ENCODE measurements at places on chromosomes 13 and 19.

DNA sequence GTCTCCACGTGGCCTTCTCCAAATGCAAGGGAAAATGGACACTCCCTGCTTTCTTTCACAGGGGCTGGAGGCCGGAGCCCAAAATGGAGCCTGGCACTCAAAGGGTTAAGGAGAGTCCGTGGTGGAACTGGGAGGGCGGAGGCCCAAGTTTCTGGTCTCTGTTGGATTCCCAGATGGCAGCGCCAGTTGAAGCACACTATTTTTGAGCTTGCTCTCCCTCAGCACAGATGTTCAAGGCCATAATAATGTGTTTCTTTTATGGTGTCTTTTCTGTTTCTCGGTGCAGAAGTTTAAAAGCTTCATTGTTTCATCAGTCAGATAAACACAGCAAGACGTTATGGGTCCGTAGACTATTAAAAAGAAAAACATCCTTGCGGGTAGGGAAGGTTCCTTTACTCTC is 67.6 kb downstream of the TNFRSF19 start:
- DNase-seq: no peak

- no peak for DNase-seq
Observed at GRCh38 chr13:95243207-95243606, 58.0 kb downstream of the ABCC4 start.

DNA sequence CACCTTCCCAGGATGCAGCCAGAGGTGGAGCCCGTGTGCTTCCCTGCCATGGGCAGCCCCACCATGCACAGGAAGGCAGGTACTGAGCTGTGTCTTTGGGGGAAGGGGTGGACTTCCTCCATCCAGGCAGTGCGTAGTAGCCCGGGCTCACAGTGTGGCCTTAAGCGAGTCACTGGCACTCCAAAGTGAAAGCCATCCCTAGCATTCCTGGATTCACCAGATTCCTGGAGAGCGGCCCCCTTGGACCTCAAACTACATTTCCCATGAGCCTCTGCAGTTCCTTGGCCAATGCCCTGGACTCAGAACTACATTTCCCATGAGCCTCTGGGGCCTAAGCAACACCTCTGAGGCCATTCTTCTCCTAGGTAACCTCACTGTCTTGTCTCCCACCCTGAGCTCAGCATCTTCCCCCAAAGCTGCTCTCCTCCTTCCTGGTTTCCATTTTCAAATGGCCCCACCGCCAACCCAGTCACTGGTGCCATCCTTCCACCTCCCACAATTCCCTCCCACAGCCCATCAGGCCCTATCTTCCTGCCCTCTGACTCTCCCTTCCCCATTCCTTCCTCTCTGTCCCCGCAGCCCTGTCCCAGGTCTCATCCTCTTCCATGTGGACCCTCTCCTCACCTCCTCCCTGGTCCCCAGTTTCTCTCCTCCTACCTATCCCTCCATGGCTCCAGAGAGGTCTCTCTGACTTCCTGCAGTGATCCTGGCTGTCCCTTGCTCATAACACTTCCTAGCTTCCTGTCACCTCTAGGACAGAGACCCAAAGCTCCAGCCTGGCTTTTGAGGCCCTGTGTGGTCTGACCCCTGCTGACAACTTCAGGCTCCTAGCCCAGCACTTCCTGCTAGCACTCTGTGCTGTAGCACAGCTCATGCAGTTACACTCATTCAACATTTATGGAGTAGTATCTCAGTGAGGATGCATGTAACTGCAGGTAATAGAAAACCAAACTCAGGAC is at the start of gene C19orf81:
Gene C19orf81, plus strand, starts transcription at position 13 of the 959 bp plus-strand sequence. Its CDS starts 0 bp downstream, at position 13.
- DNase-seq: no peak

DNA sequence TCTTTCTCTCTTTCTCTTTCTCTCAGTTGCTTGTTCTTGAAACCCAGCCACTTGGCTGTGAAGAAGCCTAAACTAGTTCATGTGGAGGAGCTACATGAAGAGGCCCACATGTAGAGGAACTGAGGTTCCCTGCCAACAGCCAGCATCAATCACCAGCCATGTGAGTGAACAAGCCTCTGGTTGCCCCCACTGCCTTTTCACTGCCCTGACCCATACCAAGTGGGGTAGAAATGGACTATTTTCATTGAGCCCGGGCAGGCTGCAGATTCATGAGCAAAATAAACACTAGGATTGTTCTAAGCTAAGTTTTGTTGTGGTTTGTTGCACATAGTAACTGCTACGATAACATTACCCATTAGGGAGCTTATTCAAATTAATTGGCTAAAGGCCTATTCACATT is 78.7 kb upstream of the FAM216B start:
- no peak for DNase-seq

- no peak for DNase-seq
Observed at GRCh38 chr13:96667294-96668018, 326.8 kb downstream of the OXGR1 start.

DNA sequence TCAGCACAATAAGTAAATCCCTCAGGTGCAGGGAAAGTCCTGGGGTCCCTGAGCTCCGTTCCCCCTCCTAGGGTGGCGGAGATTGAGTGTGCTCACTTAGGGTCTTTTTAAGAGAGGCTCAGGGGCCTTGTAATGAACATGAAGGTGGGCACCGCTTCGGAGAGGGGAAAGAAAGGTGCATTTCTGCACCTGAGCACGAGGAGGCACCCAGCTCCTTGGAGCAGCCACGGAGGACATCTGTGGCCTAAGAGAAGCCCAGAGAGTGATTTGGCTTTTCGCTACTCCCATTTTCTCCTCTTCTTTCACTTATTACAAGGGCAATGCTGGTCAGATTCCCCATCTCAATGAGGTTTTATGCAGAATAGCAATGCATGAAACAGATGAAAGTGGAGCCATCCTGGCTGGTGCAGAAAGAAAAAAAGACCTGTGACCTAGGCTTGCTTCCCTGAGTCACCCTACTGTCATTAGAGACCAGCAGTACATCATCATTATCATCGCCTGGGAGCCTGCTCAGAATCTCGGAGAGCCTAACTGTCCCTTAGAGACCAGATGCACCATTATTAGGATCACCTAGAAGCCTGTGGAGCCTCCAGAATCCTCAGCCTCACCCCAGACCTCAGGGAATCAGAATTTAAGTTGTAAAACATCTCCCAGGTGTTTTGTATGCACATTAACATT is 86.6 kb upstream of the RAP2A start:
- no peak for DNase-seq

DNA sequence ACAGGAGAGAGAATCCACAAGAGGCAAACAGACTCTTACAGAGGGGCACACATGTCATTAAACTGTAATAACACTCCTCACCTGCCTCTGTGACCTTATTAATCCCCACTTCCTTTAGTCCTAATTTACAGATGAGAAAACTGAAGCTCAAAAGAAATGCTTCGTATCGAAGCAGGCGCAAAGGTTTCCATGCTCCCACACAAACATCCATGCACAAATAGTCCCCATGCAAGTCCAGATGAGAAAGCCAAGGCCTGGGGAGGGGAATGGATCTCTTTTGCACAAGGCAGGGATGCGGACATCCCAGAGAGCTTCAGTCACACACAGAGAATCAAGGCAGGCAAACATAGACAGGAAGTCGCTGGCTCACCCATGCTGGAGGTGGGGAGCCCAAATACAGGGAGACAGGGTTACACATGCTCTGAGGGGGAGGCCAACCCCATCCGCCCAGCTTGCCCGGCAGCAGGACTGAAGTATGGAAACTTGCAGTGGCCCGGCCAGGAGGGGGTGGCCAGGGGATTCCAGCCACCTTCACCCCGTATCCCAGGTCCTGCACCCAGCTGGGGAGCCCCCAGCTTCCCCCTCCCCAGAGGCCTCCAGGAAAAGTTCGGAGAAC is 468 bp downstream of the S1PR5 start:
- DNase-seq: no peak

GRCh38 chr19:35153701-35154524 is 622 bp upstream of the FXYD5 start:
- no peak for DNase-seq

DNA sequence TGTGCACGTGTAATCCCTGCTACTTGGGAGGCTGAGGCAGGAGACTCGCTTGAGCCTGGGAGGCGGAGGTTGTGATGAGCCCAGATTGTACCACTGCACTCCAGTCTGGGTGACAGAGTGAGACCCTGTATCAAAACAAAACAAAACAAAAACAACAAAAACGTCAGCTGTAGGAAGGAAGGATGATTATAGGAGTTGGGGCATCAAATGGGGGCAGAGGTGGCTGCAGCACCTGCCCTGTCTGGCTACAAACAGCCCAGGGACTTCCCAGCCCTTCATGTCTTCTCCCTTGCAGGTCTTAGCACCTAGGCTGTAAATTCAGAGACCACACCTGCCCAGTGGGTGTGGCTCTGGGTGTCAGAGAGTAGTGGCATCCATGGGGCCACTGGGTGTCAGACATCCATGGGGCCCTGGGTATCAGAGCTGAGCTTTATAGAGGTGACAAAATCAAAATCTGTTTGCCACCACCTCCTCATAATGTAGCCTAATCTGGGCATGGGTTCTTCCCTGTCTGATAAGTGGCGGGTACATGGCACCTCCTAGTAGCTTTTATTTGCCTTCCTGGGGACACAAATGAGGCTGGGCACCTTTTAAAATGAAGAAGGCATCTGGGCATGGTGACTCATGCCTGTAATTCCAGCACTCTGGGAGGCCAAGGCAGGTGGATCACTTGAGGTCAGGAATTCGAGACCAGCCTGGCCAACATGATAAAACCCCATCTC is 4.7 kb upstream of the B3GNT3 start:
- no peak for DNase-seq

GRCh38 chr19:34165295-34165738 is 7.0 kb upstream of the LSM14A start:
- DNase-seq: no peak

DNA sequence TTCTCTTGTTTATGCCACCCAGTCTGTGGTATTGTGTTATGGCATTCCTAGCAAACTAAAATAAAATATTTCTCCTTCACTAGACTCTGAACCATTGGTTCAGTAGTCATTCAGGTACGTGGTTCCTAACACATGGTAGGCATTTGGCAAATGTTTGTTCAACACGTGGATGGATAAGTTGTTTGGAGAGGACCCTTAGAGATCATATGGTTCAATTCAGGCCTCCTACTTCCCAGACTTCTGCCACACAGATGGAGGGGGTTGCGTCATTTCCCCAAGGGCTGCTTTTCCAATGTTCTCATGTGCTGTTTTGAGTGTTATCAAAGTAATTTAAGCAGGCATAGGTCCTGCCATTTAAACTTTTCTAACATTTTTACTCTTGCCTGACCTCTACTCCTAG is 6.7 kb downstream of the CXCL17 start:
- peak; percentile 62 for DNase-seq

GRCh38 chr19:17985037-17985818 is 18.3 kb downstream of the KCNN1 start:
- DNase-seq: no peak

GRCh38 chr19:43782311-43782660 is 1.5 kb upstream of the KCNN4 start:
- DNase-seq: no peak

DNA sequence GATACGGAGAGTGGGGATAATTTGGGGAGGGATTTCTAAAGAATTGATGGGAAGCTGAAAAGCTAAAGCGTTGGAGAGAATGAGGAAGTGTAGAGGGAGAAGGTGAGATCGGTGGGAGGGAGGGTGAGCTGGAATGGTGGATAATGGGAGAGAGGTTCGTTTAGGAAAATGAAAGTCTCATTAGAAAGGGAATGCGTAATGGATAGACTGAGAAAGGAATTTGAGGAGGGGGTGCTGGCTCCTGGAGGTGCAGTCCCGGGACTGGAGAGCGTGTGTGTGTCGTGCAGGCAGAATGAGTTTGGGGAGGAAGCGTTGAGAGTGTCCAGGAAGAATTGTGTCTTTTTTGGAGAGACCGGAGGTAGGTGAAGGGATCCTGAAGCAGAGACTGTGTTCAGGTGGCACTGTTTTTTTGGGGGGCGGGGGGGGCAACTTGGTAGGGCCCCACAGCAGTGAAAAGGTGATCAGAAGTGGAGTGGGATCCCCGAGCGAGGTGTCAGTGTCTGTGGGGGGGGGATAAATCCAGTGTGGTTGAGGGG is 1.4 kb downstream of the ACTN4 start:
- no peak for DNase-seq

GRCh38 chr19:55212447-55212846 is 3.1 kb upstream of the PTPRH start:
- no peak for DNase-seq

GRCh38 chr13:96816261-96816660 is 178.0 kb downstream of the OXGR1 start:
- DNase-seq: peak; percentile 78

GRCh38 chr19:3543150-3544057 is 4.4 kb downstream of the TEKTIP1 start:
- no peak for DNase-seq

- DNase-seq: no peak
Observed at GRCh38 chr13:33426131-33426530, 140.6 kb upstream of the STARD13 start.

DNA sequence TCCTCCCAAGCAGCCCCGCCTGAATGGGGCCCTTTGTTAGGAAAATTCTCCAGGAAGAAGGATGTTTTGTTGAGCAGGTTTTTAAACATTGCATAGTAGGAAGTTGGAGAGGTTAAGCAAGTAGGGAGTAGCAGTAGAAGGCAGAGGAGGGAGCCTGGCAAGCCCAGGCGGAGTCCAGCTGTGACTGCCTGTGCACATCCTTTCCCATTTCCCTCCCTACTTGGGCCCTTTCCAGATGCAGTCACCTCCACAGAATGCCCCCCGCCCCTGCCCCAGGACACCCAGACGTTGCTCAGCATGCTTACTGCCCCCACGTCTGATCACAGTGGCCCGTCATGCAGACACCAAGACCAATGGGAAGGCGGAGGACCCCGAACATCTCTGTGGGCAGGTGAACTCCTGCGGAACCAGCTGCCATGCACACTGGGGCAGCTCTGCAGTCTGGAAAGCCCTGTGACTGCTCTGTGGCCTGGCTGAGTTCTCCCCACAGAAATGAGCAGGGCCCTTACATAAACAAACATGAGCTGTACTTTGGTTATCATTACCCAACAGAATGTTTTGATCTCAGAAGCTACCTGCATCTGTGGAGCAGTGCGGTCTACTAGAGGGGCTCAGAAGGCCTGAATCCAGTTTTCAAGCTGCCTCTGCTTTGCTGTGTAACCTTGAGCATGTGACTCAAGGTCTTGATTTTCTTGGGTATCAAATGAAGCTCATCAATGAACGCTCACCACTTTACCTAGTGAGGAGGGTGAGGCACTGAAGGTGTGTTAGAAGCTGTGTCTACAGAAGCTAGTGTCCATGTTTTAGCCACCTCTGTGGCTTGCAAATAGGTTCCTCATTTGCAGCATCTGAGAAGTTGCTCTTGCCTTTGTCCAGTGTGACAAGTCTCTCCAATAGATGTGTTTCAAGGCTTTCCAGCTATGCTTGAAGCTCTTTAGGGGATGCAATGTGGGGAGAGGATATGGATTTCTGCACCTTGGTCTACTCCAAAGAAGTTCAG is 84.2 kb downstream of the TNFRSF19 start:
- no peak for DNase-seq

- DNase-seq: no peak
Observed at GRCh38 chr19:52963247-52963618, 552 bp upstream of the ZNF816 start.

GRCh38 chr19:19113040-19113626 is 25.1 kb downstream of the TMEM161A start:
- no peak for DNase-seq

Measured in fibroblast of the conjunctiva (primary cell).